ENCODE measurements at places on chromosomes 5 and 9.

DNA sequence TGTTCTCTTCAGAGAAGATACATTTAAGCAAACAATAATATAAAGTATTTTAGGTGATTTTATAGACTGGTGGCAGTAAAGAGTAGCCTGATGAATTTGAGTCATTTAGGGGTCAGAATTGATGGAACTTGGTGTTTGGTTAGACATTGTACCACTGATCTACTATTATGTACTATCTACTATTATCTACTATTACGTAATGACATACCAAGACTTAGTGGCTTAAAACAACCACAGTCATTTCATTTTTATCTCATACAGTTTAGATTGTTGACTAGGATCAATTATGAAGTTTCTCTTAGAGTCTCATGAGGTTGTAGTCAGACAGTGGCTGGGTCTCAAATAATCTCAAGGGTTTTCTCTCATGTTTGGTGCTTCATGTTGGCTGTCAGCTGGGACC lies 54.0 kb downstream of the PPIP5K2 start:
- DNase-seq: no peak

- DNase-seq: no peak
These were observed 586.5 kb upstream of the PTPRD start for GRCh38 chr9:11199335-11199734.

GRCh38 chr5:151007430-151008209 lies 12.8 kb upstream of the GPX3 start:
- DNase-seq: no peak

DNA sequence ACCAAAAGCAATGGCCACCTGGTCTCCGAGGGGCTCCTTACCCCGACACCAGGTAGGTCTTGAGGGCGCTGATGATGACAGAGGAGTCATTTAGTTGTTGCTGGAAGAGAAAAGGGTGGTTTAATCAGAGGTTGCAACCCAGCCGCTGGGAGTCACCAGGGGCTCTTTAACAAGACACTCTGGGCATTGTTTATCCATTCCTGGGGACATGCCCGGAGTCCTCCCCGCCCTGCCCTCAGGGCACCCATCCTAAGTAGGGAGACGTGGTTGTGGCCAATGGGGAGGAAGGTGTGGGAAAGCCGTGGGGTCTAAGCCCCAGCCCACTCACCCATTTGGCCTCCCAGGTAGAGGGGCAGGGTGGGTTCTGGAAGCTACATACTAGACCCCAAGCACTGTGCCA lies 3.1 kb downstream of the PTGES2 start:
- DNase-seq: no peak

DNA sequence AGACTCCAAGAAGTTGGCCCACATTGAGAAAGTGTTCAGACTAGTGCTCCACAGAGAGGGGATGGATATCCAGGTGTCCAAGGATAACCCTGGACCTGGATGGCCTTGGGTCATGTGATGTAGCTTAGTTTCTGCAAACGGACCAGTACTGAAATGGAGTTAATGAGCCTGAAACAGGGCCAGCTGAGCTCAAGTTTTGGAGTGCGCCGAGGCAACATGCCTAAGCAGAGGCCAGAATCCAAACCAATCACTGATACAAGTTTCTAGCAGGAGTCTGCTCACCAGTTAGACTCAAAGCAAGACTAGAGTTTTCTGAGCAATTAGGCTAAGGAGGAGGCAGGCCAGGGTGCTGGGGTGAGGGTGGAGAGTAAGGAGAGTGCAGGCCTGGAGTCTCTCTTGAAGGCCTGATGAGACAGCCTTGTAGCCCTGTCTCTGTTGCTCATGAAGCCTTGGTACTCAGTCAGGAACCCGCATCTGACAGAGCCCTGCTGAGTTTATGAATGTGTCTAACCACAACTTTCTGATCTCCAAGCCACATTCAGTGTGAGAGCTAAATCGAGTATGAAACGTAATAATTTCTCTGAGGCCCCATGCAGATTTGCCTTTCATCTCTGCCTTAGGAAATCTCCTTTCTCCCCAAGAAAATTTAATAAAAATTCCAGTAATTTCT lies 68.9 kb upstream of the EQTN start:
- DNase-seq: no peak

DNA sequence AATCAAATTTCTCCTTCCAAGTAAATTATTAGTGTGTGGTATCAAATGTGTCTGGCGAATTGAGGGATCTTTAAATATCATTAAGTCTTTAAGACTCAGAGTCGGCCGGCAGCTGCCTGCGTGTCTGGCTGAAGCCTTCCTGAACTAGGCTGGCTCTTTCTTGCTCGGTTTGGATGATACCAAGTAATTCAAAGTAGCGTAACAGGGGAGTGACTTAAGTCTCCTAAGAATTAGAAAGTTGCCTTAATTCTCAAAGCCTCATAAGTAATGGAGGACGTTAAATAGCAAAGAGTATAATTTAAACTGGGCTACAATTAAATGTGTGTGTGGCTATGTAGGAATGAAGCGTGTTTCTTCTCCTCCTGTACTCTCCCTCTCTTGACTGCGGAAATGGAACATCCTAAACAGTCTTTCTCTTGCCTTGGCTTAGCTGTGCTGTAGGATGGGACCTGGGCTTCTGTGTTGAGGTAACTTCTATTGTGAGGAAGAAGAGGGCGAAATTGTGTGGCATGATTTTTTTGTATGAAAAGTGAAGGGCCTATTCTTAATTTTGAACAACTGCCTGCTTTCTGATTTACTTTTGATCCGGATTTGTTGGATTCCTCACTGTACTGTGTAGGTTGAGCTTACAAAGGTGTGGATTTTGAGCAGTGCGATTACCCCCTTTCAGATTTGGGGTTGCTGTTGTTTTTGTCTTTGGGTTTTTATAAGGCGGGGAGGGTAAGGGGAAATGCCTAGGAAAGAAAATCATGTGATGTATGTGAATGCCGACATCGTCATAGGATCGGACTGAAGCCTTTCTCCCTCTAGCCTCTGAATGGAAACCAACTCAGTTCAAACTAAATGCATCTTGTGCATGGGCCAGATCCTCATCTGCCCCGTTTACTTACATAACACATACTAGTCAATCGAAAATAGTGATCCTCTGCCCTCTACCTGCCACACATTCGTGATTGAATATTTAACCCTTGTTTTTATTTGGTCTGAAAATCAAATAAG lies 29.9 kb downstream of the CPEB4 start:
- DNase-seq: peak; percentile 91

DNA sequence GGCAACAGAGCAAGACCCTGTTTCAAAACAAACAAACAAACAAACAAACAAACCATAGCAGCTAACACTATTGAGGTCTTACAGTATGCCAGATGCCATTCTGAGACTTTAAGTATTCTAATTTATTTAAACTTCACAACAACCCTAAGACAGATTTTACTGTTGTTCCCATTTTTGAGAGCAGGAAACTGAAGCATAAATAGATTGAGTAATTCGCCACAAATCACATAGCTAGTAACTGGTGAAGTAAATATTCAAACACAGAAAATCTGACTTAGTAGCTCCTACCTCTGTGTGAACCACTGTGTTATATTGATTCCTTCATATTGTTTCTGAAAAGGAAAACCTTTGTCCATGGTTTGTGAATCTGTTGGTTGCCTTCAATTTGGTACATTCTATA lies 98.4 kb downstream of the UNC13B start:
- no peak for DNase-seq

- no peak for DNase-seq
These were observed 9.1 kb upstream of the RNF130 start for GRCh38 chr5:180080486-180081280.

GRCh38 chr5:140318792-140319191 lies 15.9 kb upstream of the PFDN1 start:
- no peak for DNase-seq

GRCh38 chr5:168401880-168402279 lies 84.4 kb upstream of the RARS1 start:
- no peak for DNase-seq

DNA sequence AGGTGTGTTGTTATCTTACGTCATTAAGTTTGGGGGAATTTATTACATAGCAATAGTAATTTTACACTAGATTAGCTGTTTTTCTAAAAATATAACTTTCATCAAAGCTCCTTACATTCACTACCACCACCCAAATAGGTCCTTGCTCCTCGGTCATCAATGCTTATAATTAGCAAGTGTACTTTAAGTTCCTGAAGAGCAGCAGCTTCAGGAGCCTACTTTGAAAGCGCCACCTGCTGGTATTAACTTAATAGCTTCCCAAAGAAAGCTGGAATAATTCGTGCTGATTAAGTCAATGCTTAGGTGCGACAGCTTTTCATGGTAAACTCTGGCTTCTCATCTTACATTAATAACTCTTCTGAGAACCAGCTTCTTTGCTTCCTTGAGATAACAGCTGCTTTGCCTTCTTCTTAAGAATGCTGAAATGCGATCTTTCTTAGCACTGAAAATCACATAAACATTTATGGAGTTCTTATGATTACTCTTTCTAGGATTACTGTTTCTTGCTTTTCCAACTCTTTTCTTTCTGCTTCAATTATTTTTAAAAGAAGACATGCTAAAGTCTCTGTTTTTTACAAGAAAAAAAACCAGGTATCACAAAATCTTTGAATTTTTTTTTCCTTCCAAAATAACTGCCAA lies 10.0 kb upstream of the C5 start:
- peak; percentile 37 for DNase-seq

DNA sequence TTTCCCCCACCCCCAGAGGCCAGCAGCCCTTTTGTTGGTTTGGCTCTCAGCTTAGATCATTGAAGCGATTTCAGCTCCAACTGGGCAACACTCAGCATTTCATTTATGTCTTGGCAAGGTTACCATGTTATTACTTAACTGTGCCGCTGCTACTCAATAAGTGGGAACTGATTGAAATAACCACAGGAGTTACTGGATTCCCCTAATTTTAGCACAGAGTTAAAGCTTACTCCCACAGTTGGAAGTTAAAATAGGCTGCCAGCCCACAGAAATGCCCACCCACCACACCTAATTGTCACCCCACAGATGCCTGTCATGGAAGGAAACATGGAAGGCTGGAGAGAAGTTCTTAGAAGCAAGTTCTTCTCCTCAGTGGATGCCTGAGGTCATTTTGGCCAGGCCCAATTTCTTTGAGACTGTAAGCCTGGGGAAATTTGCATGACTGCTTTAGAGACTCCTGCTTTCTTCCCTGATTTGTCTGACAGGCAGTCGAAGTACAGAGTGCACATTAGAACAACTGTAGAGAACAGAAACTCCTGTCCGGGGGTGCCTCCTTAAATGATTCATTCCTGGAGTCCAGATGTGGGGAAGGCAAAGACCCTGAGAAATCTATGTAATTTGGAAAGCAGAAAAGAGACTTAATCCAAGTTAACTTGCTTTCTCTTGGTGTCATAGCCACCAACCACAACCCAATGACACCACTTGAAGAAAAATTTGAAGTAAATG lies 370.0 kb downstream of the ZSWIM6 start:
- DNase-seq: no peak

DNA sequence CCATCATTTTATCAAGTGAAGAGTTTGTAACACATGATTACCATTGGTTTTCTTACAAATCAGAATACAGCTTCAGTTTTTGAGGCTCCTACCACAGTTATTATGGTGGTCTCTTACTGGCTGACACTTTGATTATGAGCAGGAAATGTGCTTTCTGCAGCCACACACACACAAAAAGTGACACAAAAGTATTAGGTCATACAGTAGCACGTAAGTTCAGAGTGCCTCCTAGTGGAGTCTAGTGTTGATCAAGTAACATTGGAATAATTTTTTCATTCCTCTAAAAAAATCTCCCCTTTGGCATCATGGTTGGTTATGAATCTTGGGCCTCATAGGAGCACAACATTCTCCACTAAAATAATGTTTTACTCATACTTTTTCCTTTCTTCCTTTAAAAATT lies 37.6 kb downstream of the PAM start:
- DNase-seq: no peak

DNA sequence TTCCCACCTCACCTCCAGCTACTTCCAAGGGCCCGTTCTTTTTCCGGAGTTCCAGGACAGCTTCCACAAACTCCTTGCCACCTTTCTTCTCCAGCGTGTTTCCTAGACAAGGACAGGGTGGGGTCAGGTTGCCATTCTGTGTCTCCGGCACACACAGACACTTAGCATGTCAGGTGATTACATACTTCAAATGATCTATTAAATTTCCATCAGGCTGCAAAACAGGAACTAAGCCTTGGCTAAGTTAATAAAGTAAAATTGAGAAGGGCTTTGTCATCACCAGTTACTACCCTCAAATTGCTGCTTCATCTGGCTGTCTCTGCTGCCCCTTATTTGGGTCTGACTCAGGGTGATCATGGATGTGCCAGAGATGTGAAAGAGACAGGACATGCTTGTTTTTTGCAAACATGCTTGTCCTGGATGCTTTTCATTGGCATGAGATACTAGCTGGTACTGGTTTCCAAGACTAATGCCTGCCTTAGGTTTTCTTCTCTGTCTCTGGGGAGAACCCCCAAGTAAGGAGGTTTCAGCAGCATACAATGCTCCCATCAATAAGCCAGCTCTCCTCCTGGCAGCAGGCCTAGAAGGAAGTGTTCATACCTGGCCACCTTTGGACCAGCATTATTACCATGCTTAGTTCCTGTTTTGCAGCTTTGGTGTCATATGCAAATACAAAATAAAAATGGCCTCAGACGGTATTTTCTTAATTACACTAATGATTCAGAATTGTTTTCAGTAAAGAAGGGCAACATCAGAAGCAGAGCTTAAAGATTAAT lies 52.9 kb downstream of the MACROH2A1 start:
- no peak for DNase-seq

DNA sequence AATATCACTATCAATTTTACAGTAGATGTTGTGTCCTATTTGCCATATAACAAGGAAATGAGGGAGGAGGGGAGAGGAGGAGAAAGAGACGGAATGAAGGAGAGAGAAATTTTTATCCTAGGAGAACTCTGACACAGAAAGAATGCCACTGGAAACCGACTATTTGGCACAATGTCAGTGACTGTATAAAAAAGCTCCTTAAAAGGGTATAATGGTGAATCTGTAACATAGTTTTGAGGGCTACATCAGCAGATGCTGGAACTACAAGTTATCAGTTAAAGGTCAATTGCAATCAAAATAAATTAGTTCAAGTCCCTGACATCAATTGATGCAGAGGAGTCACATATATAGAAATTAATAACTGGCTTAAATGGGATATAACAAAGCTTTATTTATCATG lies 5.7 kb downstream of the EDIL3 start:
- DNase-seq: no peak

- DNase-seq: no peak
These were observed 33.0 kb upstream of the NFIB start for GRCh38 chr9:14346811-14347405.

GRCh38 chr9:100213730-100214477 lies 114.9 kb downstream of the INVS start:
- no peak for DNase-seq

DNA sequence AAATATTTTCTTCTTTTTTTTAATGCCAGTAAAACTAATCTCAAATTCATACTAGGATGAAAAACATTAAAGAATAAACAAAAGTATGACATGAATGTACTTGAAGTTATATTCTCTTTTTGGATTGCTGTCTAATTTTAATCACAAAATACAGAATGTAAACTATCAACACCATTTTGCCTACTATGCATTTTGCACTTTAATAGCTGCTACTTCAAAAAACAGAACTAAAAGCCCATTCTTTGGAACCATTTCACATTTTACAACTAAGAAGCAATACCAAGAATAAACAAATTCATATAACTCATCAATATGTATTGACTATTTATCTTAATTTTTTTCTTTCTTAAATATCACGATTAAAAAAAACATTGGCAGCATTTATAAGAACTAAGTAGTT lies 58.1 kb downstream of the ADAMTS6 start:
- no peak for DNase-seq
